Posterior cingulate gyrus (tissue), 11 donors: ENCODE measurements at places on chromosomes 12 and 14.

DNA sequence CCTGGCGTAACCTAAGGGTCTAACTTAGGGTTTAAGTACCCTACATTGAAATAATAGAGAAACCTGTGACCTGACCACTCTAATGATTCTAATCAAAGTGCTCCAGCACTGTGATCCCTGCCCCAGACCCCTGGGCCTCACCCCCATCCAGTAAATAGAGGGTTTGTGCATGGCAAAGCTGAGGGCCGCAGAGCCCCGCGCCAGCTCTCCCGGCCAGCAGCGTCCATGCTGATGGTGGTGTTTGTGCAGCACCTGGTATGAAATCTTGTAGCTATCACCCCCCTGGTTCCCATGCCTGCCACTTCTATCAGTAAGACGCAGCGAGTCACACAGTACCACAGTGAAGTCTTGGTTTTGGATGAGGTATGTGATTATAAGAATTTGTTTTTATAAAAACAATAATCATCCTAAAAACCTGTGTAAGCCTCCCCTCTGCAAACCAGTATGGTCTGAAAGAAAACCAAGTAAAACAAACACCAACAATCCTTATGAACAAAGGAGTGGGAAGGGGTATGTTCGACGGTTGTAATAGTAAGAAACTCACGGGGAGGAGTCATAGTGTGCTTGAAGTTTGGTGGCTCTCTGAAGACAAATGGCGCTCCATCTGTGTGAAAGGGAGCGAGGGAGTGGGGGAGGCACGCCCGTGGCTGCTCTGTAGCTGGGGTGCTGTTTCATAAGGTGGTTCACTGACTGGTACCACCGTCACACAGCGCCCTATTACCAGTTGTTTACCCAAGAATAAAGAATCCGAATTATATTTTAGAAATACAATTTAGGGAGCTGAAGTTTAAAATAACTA, 156.2 kb downstream of the CACNA1C start:
- no peak for DNase-seq

GRCh38 chr12:28242129-28242495, 51.9 kb downstream of the CCDC91 start:
- DNase-seq: no peak

DNA sequence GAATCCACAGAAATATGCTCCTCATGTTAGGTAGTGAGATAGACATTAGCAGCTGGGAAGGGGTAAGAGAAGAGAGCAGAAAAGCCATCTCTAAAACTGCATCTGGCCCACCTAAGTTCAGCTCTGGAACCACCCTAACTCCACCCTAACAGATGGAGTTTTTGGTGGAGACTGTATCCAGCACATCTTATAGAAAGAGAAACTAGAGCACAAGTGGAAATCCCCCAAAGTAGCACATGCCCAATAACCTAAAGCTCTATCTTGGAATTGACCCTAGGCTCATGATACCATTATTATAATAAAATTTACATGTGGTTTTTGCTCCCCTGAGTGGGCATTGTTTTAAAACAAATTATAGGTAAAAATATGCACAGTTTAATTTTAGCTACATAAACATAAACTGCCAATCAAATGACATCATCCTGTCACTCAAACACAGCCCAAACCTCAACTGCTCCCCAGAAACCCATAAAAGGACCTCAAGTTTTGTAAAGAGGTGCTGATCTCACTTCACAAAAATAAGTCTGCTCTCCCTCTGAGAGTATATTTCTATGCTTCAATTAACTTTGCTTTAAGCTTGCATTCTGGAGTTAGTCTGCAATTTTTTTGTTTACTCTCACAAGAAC, 206.4 kb downstream of the PIK3C2G start:
- DNase-seq: no peak

GRCh38 chr12:6046511-6047180, 77.8 kb downstream of the VWF start:
- no peak for DNase-seq

DNA sequence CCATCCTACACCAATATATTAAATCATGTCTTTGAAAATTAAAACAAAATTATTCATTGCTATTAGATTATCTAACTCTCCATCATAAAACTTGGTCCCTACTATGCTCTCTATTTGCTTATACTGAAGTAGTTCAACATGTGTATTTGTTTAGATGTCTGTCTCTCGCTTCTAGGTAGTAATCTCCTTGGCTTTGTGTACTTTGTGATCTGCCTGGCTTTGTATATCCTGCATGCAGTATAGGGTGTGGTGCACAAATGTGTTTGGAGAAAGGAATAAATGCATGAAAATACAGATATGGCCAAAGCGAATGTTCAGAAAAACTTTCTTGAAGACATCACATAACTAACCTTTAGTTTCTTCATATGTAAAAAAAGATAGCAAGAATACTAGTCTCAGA, 246.6 kb upstream of the LRFN5 start:
- DNase-seq: no peak

- DNase-seq: no peak
These were observed 4.3 kb downstream of the COQ10A start for GRCh38 chr12:56271031-56271430.

GRCh38 chr12:31444736-31445135, 118.8 kb upstream of the SINHCAF start:
- no peak for DNase-seq
